Activated CD4-positive, alpha-beta T cell treated with anti-CD3 and anti-CD28 coated beads, Interleukin-2, Interleukin-4, amounts not matched to agents 100 ng/mL and 50 ng/mL, durations not matched to agents 16 hours and 8 hours (primary cell): ENCODE measurements at places on chromosomes 4 and X.

DNA sequence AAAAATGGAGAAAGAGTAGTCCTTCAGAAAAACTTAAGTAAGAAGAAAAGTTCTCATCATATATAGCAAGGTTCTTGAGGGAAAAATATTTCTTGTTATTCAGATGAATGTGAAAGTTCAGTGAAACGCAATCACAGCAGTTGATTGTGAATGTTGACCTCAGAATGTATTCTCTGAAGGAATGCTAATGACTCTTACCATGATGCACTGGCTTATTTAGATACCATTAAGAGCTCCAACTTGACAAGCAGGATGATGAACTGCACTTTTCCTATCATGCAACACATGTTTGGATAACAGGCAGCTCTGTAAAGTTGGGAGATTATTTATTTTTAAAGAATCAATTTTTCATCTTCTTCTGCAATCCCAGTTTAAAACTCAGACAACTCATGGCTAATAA lies 115.5 kb upstream of the MYOZ2 start:
- no peak for DNase-seq

DNA sequence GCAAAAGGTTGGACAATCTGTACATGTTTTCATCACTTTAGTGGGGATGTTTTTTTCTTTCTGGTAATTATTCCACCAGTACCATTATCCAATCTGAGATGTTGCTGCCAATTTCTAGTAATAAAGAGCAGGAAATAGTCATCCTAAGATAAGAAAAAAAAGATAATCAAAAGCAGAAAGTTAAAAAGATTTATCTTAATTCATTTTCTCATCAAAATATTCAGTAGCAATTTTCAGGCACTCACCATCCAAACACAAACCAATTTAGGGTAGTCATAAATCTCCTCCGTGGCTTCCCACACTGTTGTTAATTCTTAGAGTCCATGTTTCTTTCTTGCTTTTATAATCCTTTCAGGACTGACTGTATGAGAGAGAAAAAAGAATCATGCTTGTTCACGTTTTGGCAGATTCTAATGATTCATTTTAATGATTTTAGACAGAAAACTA lies 263.7 kb upstream of the UGT8 start:
- no peak for DNase-seq

GRCh38 chr4:120963449-120963848 lies 40.9 kb upstream of the PRDM5 start:
- no peak for DNase-seq

DNA sequence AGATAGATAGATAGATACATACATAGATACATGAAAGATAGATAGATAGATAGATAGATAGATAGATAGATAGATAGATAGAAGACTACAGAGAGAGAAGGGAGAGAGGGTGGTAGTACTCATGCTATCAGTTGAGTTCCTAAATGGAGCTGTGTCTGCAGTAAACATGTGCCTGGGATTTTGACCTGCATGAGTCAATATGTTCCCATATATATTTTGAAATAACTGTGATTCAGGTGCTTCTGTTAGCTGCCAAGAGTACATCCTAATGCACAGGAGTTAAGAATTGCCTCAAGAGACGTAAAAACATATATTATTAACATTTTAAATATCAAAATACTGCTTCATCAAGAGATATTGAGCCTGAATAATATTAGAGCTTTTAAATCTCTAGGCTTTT lies 379.4 kb downstream of the GRXCR1 start:
- DNase-seq = no peak

DNA sequence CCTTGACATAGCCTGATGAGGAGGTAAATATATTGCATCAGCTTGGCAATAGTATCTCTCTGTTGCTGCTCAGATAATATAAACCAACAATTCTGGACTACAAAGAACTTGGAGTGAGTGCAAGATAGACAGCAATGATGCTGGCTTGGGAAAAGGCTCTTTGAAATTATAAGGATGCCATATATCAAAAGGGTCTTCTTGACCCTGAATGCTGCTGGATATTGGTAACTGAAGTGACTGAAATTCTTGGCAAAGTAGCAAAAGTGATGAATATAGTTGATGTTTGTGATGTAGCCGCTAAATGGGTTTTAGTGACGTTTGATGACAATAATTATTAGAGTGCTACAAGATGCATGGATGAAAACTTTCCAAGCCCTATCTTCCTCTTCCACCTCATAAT lies 1391.6 kb downstream of the ADGRL3 start:
- no peak for DNase-seq

DNA sequence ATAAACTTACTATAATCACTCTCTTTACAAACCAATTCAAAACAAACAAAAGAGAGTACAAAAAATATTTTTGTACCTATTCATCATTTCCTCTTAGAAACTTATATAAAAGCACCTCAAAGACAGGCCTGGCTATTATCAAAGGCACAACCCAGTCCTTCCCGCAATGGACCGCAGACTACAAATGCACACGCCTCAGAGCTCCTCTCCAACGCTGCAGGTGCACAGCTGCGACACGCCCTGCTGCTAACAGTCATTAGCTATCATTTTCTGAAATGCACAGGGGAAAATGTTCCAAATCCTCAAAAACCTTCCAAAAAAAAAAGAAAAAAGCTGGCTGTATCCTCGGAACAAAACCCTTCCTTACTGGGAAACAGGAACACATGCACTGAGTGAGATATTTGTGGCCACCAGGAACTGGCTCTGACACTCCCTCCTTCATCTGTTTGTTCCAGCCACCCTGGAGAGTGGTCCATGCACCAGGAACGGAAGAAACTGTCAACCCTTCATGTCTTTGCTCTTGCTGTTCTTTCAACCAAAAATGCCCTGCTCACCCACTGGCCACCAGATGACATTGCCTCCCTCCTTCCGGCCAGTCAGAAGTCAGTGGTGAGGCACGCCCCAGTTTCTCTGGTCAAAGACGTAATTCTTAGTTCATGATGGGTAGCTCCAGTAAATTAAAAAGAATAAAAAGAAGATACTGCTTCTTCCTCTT lies 16.7 kb downstream of the IRF2 start:
- no peak for DNase-seq

DNA sequence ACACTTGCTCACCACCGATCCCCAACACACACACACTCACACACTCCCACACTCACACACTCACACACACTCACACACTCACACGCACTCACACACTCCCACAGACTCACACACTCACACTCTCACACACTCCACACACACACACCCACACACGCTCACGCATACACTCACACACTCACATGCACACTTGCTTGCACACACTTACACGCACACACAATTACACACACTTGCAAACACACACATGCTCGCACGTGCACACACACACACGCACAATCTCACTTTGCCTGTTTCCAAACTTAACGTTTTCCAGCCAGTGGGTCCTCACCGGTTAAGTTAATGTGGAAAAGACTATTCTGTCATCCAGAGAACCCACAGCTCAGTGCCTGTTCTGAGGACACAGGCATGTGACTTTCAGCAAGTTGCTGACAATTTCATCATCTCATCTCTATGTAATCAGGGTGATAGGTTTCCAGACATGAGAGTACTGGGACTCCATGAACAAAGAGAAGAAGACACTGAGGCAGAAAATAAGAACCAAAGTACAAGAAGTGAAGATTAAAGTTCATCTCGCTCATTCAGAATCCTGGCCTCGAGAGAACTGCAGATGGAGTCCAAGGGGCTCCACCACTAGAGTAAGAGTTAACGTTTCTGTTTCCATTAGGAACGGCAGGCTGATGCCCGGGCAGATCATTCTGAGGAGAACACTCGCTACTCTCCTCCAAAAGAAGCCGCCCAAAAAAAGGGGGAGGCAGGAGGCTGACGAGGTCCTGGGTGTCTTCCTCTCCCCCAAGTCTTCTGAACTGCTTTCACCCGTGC lies 153.2 kb upstream of the FRG1 start:
- no peak for DNase-seq

GRCh38 chr4:74117024-74117534 lies 18.1 kb upstream of the CXCL2 start:
- no peak for DNase-seq

DNA sequence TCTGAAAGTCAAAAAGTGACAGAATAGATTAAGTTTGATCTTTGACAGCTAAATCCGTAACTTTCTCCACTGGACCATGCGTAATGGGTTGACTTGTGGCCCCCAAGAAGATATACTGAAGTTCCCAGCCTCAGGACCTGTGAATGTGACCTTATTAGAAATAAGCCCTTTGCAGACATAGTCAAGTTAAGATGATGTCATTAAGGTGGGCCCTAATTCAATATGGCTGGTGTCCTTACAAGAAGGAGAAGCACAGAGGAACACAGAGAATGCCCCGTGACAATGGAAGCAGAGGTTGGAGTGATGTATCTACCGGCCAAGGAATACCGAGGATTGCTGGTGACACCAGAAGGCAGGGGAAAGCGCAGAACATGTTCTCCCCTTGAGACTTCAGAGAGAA lies 14.4 kb downstream of the ENPP6 start:
- no peak for DNase-seq

- no peak for DNase-seq
These were observed 265.0 kb downstream of the DHX15 start for GRCh38 chr4:24319387-24319786.

- no peak for DNase-seq
These were observed 991.5 kb downstream of the ADGRL3 start for GRCh38 chr4:62191451-62192240.

GRCh38 chrX:19720236-19720635 lies 167.2 kb downstream of the SH3KBP1 start:
- DNase-seq = no peak
